LHCN-M2 (cell line): ENCODE measurements at places on chromosomes 3 and 15. TPM values are rescaled to one million over a fixed set of nuclear protein-coding genes. Genes with fewer than 3 reads are reported as not detected.
A peak's percentile ranks its signal among the peaks of the same experiment; 100 is the strongest.

- no peak for DNase-seq
Measured at GRCh38 chr3:125220727-125221429, 8.3 kb upstream of the SLC12A8 start.

DNA sequence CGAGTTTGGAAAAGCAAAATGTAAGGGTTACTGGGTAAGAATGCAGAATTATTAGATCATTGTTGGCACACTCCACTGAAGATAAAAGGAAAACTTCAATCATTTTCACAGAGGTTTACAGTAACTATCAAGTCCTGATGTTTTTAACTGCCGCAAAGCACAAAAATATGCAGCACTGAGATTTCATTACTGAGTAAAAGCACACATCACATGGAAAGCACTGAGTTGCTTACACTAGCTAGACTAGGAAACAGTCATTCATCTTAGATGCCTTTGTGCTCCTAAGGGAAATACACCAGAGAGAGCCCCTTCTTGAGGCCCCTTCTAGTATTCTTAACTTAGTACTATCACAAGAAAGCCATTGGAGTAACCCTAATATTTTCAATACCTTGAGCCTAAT, 11.8 kb upstream of the P2RY1 start:
- no peak for DNase-seq

DNA sequence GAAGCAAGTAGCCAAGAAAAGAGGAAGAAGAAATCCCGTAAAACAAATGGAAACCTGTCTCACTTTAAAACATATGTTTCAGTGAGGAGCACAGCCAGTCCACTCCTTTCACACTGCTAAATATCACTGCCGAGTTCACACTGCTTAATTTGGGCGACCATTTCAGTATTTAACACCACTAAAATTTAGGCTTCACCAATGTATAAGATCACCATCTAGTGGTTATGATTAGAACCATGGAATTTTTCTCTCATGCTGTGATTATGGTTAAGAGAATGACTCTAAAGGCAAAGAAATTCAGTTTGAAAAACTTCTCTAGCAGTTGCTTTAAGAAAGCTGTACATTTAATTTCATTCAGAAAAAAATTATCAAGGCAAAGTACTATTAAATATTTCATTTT, 16.6 kb downstream of the SLC4A7 start:
- peak; percentile 65 for DNase-seq

DNA sequence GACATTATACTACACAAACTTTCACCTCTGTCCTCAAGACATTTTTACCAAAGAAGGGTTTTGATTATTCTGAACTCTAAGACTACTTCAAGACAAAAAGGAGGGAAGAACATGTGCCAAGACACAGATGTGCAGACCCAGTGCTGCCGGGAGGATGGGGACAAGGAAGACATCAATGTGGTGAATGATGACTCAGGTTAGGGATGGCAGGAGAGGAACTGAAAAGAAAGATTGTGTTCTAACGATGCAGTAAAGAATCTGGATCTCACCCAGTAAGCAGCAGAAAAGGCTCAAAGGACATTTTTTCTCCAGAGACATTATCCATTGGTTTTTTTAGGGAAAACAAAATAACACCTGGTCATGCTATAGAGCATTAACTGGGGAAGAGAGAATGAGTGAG, 449.9 kb upstream of the NR2F2 start:
- DNase-seq = peak; percentile 20

DNA sequence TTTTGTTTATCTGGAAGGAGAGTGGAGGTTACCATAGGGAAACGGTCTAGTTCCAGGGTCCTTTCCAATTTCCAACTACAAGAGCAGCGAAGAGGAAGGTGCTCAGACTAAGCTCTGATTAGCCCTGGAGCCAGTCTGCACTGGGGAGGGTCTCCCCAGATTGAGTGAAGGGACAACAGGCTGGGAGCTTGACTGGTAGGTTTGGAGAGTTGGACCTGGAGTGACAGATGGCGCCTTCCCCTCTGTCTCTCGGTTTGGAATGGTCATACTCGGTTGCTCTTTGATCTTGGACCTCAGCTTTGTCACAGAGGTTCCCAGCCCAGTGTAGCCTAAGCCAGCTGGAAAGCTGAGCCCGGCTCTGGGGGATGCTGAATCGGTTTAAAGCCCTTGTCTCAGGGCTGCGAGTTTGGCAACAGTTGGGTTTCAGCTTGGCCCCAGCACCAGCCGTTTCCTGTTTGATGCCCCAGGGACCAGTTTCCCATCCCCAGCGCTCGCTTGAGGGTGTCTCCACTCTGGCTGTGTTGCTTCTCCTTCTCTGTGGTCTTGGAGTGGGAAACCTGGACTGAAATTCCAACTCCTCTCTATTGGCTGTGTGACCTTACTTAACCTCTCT, 53.1 kb upstream of the ULK4 start:
- DNase-seq = peak; percentile 46

GRCh38 chr3:52381623-52382022, 63.3 kb downstream of the SEMA3G start:
- DNase-seq = no peak

- no peak for DNase-seq
Measured at GRCh38 chr3:108241721-108242120, 19.5 kb upstream of the IFT57 start.

DNA sequence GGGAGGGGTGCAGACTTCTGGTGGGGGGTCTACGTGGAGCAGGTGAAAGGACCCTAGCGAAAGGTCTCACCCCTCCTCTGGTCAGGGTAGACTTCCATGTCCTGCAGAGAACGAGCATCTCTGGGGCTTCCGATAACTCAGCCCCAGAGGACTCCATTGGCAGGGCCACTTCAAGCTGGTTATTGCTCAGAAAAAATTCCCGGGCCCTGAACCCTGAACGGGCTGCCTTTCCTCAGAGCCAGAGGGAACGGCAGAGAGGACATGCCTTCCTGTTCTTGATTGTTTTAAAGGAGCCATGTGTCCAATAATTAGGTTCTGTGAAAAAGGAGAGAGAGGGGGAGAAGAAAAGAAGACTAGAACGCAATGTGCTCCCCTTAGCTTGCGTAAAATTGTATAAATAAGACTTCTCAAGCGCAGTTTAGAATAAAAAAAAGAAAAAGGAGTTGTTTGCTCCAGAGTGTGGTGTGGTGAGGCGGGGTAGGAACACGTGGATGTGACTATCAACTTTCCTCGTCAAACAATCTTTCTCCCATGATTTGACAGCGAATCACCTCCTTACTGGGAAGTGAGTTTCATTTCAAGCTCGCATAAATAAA, 193.4 kb upstream of the UBE2E1 start:
- peak; percentile 72 for DNase-seq

- DNase-seq = no peak
Measured at GRCh38 chr3:65233561-65233960, 545.8 kb upstream of the ADAMTS9 start.

DNA sequence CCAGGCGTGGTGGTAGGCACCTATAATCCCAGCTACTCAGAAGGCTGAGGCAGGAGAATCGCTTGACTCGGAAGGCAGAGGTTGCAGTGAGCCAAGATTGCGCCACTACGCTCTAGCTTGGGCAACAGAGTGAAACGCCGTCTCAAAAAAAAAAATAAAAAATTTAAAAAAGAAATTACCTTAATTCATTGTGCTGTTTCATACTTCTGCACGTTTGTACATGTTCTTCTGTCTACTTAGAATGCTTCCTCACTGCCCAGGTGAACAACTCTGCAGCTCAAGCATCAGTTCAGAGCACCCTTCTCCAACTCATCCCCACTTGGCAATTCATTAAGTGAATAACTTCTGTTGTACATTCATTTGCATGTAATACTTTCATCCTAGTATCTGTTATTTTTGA, 14.0 kb downstream of the CAPN7 start:
- no peak for DNase-seq

DNA sequence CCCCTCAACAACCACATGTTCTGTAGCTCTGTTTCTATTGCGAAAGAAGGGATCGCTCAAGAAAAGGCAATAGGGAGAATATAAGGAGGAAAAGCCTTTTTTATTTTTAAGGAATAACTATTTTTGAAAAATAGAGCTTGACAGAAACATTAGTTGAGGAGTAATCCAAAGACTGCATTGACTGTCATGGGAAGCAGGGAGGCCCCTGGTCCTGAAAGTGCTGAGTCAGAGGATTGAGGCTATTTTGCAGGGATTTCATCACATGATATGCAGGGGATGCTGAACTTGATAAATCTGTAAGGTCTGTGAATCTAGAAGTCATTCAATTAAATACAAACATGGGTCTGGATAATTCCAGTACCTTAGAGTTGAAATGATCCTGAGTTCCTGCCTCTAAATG, 92.0 kb downstream of the MTHFS start:
- no peak for DNase-seq

DNA sequence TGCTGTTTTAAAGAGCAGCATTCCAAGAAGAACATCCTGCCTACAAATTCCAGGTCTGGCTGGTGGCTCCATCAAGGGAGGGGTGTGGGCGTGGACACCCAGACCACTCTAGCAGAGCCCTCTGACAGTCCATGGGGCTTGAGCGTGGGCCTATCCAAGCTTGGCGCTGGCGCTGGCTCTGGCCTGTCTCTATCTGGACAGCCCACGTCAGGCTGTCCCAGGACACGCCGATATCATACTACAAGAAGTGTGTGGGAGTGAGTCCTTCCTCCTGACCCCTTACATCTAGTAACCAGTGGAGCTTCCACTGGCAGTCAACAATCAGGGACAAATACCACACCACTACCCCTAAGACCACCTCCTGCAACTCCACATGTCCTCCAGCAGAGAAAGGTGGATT, 17.1 kb upstream of the DUSP7 start:
- DNase-seq = no peak

DNA sequence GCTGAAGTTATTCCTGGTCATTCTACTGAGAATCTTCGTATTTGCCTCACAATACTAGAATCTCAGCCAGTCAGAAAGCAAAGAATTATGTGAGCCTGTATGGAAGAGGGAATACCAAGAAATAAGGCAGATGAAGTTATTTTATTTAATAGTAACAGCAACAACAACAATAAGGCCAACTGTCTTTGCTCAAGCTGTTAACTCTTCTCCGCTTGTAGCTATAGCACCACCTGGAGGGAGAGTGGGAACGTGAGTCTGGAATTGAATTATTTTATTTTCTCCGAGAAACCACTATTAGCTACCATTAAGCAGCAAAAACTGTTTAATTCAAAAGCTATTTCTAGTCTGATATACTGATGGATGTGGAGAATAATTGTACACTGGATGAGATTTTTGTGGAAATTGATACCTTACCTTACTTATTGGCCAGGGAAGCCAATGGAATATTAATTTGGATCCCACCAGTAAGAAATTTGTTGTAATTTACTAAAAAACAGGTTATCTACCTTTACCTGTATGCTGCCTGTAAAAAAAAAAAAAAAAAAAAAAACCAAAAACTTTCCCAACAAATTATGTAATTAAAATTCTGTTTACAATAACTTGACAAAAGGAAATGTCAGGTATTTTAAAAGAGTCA, 50.1 kb downstream of the CALML4 start:
- DNase-seq = peak; percentile 63

DNA sequence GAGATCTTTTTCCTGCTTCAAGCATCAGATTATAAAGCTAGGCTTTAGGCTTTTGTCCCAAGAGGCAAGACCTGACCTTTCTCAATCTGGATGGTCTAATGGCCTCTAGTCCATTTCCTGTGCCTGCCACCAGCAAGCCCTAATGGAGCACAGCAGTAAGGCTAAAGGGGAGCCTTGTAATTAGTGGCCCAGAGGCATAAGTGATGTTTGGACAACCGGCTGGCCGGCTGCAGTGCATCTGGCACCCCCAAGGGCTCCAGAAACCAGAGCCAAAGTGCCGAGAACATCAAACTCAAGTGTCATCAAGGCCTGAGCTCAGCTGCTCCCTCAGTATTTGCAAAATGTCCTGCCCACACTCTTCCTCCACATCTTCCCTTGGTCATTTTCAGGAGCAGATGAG, 31.9 kb upstream of the RTP4 start:
- no peak for DNase-seq

- DNase-seq = no peak
Measured at GRCh38 chr3:171752329-171752728, 58.0 kb downstream of the PLD1 start.

DNA sequence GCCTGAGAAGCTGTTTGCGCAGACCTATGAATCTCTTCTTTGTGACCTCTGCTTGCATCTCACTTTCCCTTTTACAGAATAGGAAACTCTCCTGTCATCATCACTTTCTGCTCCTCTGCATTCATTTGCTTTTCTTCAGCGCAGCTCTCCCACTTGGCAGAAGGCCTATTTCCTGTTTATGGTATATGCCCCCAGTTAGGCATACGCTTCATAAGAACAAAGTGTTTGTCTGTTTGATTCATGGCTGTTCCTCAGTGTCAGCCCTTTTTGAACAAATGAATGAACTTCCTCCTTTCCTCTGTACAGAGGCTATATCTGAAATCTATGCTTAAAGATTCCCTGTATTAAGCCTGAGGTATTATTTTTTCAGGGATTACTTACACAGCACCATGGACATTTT, 1216.9 kb upstream of the GBE1 start:
- no peak for DNase-seq

DNA sequence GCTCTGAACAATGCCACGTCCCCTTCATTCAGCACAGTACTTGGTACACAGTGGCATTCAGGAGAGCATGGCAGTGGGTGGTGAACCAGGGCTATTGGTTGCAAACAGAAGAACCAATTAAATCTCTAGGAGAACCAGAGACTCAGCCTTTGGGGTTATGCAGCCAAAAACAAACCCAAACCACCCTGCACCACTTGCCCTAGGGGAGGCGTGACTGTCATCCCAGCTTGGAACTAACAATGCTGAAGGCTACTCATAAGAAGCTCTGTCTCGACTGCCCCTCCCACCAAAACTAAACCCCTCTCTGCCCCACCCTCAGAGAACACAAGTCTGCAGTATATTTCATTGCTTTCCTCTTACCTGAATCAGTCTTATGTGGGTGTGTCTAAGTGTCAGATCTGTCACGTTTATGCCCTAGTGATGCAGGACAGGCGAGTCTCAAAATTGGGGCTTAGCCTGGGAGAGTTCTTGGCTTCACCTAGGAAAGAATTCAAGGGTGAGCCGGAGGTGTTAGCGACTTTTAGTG, 15.2 kb upstream of the KLHL40 start:
- DNase-seq = no peak

DNA sequence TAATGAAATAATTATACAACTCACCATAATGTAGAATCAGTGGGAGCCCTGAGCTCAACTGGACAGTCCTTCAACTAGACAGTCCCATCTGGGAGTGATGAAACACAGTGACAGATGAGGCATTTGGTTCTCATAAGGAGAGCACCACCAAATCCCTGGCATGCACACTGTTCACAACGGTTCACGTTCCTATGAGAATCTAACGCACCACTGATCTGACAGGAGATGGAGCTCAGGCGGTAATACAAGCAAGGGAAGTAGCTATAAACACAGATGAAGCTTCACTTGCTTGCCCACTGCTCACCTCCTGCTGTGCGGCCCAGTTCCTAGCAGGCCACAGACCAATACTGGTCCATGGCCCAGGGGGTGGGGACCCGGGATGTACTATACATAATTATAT, 17.0 kb downstream of the PRKAR2A start:
- no peak for DNase-seq

ARHGAP31 gene
- 7.7 and 8.3 TPM in 2 replicates for total RNA-seq

PDE12 gene
- 22.7 and 25.3 TPM in 2 replicates for total RNA-seq

AGBL1 gene
- total RNA-seq = under 0.01 TPM in 1 of 2 replicates, not detected in the other

MESP2 gene
- 0.06 and 0.45 TPM in 2 replicates for total RNA-seq

SLC28A1 gene
- total RNA-seq = not detected in 2 replicates

FAH gene
- total RNA-seq = 29.7 and 30.1 TPM in 2 replicates

BUB1B gene
- total RNA-seq = 63.2 and 72.7 TPM in 2 replicates

TTLL13 gene
- total RNA-seq = not detected in 2 replicates

FSD2 gene
- not detected in 2 replicates for total RNA-seq

TIMP4 gene
- total RNA-seq = 0.46 and 0.51 TPM in 2 replicates
